ENCODE measurements at places on chromosomes 12 and 14.
A peak's percentile ranks its signal among the peaks of the same experiment; 100 is the strongest.

DNA sequence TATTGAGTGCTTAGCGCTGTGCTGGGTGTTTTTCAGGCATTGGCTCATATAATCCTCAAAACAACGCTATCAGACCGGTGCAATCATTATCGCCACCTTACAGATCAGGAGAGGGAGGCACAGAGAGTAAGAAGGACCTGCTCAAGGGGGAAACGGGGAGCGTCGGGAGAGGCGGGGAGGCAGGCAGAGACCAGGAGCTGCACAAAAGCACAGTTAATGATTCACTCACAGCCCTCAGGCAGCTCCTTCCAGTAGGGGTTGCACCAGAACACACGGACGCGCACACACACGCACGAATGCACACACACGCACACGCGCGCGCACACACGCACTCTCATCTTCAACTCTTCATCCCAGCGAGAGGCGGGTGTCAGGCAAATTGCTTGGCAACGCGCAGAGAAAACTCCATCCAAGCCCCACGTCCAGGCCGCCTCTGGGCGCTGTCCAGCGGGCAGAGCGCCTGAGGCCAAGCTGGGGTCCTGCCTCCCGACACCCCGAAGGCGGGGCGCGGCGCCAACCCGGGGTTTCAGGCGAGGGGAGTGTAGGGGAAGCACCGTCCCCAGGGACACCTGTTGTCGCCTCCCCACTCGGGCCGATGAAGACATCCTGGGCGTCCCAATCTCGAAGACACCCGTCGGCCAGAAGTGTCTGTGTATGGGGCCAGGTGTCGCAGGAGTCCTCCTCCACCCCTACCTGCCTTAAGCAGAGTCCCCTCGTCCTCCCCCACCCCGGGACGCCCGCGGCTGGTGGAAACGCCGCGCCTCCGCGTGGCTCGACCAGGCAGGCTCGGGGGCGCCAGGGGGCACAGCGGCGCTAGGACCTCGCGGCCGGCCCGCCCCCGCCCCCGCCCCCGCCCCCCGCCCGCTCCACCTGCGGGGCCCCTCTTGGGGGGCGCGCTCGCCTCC, 35.5 kb upstream of the STON2 start:
- peak; percentile 30 for DNase-seq

DNA sequence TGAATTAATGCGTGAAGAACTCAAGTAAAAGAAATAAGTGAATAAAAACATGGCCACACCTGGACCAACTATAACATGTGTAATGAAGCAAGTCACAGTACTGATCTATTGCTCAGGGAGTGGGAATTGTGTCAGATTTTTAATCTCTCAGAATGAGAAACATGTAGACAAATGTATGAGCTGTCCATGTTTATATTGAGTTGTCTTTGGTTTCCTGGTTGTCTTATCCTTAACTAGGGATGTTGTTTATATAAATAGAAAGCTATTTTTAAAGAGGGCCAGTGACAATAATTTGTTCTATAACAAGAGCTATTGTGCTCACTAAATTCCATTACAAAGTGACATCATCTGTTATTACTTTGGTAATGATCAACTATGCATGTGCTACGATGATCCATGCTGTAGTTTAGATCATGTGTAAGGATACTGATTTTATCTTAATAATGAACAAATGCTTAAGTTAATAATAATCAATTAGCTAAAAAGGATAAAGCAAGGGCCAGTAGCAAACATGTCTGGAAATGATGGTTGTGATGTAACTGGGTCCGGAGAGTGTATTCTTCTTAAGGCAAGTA, 91.3 kb upstream of the RTL1 start:
- DNase-seq = no peak

DNA sequence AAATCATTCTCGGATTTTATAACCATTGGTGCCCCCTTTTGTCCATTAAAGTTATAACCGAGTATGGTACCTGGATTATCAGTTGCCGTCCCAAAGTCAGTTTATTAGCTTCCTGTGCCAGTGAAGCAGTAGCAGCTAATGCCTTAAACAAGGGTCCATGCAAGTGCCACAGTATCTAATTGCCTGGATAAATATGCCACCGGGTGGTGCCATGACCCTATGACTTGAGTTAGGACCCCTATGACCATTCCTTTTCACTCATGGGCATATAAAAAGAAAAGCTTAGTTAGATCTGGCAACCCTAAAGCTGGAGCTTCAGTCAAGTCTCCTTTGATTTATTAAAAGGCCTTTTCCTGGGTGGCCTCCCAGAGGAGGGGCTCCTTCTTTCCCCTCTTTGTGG, 1314.6 kb downstream of the TMEM121 start:
- DNase-seq = no peak

DNA sequence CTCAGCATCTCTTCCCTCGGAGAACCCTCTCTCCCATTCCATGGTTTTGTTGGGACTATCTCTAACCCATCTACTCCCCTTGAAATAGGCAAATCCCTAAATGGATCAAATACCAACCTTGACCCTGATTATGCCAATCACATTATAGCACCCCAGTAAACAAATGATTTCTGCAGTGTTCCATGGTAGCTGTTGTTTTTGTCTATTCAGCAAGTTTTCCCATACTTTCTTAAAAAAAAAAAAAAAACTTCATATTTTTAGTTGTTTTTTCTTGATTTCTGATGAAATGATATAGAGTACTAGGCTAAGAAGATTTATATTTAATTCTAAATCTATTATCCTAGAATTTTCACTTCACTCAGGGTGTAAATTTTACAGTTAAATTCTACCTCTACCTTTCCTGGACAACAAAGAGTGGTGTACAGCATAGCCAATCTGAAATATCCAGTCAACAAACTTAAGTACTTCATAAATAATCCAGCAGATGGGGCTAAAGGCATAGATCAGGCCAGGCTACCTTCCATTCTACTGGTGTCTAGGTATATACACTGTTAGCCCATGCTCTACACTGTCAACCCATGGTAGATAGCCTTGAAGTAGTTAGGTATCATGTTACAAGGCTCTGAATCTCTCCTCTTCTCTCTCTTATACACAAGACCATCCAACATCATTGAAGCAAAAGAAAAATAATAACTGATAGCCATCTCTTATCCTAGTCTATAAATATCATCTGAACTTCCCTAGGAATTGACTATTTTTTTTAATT, 82.2 kb downstream of the PLEKHG7 start:
- DNase-seq = no peak

DNA sequence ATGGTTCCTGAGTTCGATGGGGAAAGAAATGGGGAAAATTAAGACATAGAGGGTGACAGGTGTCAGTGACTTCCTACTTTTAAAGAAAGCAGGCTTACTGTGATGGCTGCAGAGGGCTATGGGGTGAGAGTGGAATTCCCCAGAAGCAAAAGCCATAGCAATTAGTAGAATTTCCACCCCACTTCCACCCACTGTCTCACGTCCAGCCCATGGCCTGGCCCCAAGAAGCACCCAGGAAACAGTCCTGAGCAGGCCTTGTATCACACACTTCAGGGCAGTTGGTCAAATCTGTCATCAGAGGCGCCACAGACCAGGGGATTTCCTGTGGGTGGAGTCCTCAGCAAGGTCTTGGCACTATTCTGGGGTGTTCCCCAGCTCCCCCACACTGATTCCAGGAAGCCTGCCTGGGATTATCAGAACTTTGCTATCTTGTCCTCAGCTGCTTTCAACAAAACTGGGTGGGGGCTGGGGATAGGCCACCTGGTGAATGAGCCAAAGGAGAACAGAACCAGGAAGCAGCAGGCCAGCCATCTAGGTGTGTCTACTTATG, 120.1 kb upstream of the CCND2 start:
- peak; percentile 60 for DNase-seq

GRCh38 chr12:56338308-56339157, at the start of gene IL23A:
Gene IL23A, plus strand, starts transcription at chr12:56338884. Its CDS starts 161 bp downstream, at chr12:56339045.
- peak; percentile 80 for DNase-seq

- DNase-seq = no peak
Observed at GRCh38 chr14:70792939-70793338, 16.4 kb downstream of the MAP3K9 start.

- no peak for DNase-seq
Observed at GRCh38 chr12:108547686-108548085, 13.3 kb downstream of the SART3 start.

DNA sequence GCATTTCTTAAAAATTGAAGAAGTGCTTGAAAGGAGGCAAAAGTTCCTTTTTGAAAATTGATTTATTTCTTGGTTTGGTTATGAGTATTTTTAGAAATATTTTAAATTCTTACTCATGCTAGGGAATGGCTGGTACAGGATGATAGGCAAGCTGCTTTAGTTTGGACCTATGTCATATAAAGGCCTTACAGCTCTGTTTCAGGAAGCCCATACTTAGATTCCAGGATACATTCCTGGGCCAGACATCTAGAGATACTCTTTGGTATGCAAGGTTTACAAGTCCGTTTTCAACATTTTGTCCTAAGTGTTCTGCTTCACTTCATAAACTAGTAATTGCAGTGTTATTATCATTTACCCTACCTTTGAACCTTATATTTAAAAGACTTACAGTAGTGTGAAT, 186.8 kb downstream of the FUT8 start:
- no peak for DNase-seq

- DNase-seq = no peak
Observed at GRCh38 chr12:1107669-1108068, 116.6 kb downstream of the ERC1 start.

DNA sequence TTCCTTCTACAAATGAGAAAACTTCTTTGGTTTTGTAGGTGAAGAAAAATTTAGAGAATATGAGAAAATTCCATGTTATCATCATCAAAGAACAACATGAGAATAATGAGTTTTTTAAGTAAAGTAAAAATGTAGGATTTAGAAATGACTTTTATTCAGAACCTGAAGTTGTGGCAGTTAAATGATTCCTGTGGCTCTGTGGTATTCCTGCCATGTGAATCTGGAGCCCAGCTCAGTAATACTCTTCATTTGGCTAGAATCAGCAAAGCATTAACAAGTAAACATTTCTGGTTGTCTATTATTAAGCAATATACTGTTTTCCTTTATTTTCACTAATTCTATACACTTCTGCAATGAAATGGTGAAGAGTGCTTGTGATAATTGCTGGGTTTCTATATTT, 95.6 kb upstream of the E2F7 start:
- no peak for DNase-seq

DNA sequence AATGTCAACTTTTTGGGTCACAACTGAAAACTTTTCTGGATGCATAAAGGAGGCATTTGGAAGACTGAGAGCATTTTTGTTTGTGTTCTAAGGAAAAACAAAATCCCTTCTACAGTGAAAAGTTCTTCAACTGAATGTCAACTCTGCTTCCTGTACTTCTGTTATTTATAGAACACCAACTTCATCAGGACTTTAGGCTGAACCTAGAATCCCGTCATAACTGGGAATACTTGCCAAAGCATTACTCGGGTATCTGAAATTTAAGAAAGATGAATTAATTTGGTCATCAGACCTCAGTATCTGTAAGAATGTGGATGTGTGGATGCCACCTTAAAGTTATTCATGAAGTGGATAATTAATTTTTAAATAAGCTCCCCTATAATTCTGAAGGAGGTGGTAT, 73.2 kb downstream of the FERMT2 start:
- DNase-seq = no peak

DNA sequence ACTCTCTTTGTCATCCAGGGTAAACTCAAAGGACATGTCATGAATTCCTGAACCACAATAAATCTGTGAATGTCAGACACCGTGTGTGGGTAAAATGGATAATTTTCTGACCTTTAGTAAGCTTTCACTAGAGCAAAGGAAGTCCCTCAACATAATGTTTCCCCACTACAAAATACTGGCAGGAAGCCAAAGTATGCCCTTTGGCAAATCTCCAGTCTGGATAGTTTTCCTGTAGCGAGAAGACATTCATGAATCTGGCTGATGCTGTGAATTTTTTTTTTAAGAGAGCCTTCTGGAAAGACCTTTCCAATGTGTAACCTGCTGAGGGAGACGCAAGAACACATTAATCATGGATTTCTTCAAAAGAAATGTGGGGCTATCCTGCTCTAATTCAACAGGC, 389.6 kb upstream of the DDHD1 start:
- no peak for DNase-seq

DNA sequence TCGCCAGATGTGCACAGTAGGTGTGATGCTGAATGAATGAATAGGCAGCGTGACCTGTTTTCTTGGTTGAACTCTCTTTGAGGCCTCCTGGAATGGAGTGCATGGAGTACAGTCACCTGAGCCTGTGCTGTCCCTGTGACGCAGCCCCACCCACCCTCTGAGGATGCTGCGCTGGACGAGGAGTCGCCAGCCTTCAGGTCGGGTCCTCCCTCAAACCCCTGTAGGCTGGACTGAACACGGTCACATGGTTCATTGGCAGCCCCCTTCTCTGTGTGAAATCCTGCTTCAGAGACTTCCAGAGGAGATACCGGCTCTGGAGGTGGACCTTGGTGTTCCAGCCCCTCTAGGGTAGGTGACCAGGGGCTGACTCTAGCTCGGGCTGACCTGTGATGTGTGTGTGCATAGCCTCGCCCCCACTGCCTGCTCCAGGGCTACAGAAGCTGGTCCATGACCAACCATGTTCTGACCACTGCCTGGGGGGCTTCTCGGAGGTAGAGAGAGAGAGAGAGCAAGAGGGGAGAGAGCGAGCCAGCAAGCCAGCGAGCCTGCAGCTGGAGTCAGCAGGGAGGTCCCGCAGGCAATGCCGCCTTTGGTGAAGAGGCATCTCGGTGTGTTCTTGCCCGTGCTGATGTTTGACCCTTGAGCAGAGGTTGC, 158.0 kb upstream of the RTL1 start:
- no peak for DNase-seq

DNA sequence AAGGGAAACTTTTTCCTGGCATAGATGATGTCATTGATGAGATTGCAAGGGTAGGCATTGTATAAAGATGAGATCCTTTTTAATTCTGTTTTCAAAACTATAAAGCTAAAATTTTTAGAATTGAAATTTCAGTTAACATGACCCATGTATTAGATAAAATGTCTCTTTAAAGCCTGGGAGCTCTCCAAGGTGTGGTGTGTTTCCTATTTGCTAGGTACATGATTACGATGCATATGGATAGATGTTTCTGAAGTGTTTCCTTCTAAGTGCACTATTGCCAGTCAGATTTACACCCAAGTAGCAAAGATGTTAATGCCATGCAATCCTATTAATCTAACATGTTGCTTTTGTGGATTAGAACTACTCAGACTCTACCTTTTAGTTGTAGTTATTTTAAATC, 834.7 kb downstream of the DIO2 start:
- DNase-seq = no peak

GRCh38 chr12:30965613-30965985, 39.1 kb downstream of the TSPAN11 start:
- no peak for DNase-seq

DNA sequence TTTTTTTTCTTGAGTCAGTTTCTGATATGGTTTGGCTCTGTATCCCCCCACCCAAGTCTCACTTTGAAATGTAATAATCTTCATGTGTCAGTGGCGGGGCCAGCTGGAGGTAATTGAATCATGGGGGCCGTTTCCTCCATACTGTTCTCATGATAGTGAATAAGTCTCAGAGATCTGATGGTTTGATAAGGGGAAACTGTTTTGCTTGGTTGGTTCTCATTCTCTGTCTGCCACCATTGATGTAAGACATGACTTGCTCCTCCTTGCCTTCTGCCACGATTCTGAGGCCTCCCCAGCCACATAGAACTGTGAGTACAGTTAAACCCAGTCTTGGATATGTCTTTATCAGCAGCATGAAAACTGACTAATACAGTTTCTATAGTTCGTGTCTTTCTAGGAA, 42.9 kb downstream of the WNK1 start:
- peak; percentile 43 for DNase-seq

- no peak for DNase-seq
Observed at GRCh38 chr12:29427964-29428363, 47.0 kb upstream of the ERGIC2 start.

Data from activated T-cell treated with anti-CD3 and anti-CD28 coated beads, Interleukin-2, amount 50 U/mL, for 1 hour (primary cell).